Fibroblast of mammary gland (primary cell): ENCODE measurements at places on chromosomes 7 and 10.

GRCh38 chr7:16400893-16401275 lies 20.5 kb downstream of the CRPPA start:
- DNase-seq: no peak

- no peak for DNase-seq
These were observed 60.2 kb downstream of the MPP7 start for GRCh38 chr10:28242555-28243204.

GRCh38 chr7:142376356-142376997 lies 118.6 kb upstream of the PRSS58 start:
- no peak for DNase-seq

DNA sequence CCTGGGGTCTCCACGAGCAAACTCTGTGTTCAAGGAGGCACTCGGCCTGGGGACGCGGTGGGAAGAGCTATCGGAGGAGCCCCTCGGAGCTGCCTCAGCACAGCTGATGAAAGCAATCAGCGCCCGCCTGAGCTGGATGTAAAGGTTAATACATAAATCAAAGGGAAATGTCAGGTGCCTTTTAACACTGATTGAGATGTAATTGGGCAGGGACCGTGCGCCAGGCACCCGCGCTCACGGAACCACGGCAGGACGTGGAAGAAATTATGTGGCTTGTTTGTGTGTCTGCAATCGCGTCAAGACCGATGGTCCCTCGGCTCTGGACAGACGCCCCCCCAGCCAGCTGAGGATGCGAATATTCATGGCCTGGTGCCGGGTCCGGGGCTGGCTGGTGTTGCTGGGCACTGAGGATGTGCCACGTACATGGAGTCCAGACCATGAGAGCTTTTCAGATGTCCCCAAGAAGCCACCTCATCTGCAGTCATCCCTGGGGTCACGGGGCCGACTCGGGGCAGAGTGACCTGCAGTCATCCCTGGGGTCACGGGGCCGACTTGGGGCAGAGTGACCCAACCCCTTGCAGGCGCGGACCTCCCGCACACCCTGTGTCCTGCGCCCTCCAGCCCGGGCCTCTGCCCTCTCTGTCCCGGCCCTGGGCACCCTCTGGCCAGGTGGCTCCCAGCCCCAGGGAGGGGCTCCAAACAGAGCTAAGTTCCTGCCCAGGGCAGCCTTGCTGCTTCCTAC lies 15.6 kb downstream of the FOXL3 start:
- no peak for DNase-seq

GRCh38 chr7:11478882-11479281 lies 353.1 kb downstream of the THSD7A start:
- DNase-seq: no peak

- DNase-seq: peak; percentile 84
These were observed 131.9 kb downstream of the SDK1 start for GRCh38 chr7:3432911-3433310.

GRCh38 chr7:15130666-15131541 lies 228.4 kb upstream of the DGKB start:
- DNase-seq: peak; percentile 24

- DNase-seq: peak; percentile 88
These were observed 575.3 kb downstream of the IPMK start for GRCh38 chr10:57692255-57692980.

GRCh38 chr7:31311552-31311951 lies 29.0 kb downstream of the NEUROD6 start:
- DNase-seq: no peak
